ENCODE measurements at places on chromosomes 5 and 9. TPM values are rescaled to one million over a fixed set of nuclear protein-coding genes. Genes with fewer than 3 reads are reported as not detected.

The GRIA1 gene
- not detected for total RNA-seq

The ZFP37 gene
- total RNA-seq, result 1.1 TPM

The PCDHB3 gene
- total RNA-seq, result not detected

The TAS2R1 gene
- total RNA-seq, result not detected

The IFNA8 gene
- total RNA-seq, result not detected

The THBS4 gene
- 0.42 TPM for total RNA-seq

The SPEF2 gene
- 2.5 TPM for total RNA-seq

The MED27 gene
- 31.2 TPM for total RNA-seq

The HAVCR1 gene
- not detected for total RNA-seq

The SPINK7 gene
- 4.2 TPM for total RNA-seq

The PCDHB14 gene
- total RNA-seq, result 0.65 TPM

The NIM1K gene
- total RNA-seq, result not detected

The ATOSB gene
- total RNA-seq, result 31.8 TPM

All from airway epithelial cell (primary cell).